ENCODE measurements at places on chromosomes 11 and 22. TPM values are rescaled to one million over a fixed set of nuclear protein-coding genes. Genes with fewer than 3 reads are reported as not detected.

NRIP3 gene
- total RNA-seq: 2.9 TPM

PLAAT5 gene
- 0.10 TPM for total RNA-seq

APOA1 gene
- total RNA-seq: not detected

PLAAT4 gene
- 1.8 TPM for total RNA-seq

PYGM gene
- 0.65 TPM for total RNA-seq

OR5A1 gene
- not detected for total RNA-seq

PRG3 gene
- not detected for total RNA-seq

IGSF22 gene
- not detected for total RNA-seq

GPHA2 gene
- not detected for total RNA-seq

GAB4 gene
- total RNA-seq: not detected

MOGAT2 gene
- total RNA-seq: not detected

NLRX1 gene
- 19.2 TPM for total RNA-seq

ALG8 gene
- total RNA-seq: 30.1 TPM

LRRC32 gene
- total RNA-seq: 367 TPM

SAA4 gene
- total RNA-seq: not detected

IL18 gene
- 0.85 TPM for total RNA-seq

SORL1 gene
- 0.92 TPM for total RNA-seq

Measured in chondrocyte (in vitro differentiated cells).